ENCODE measurements at places on chromosomes 2 and 18.

DNA sequence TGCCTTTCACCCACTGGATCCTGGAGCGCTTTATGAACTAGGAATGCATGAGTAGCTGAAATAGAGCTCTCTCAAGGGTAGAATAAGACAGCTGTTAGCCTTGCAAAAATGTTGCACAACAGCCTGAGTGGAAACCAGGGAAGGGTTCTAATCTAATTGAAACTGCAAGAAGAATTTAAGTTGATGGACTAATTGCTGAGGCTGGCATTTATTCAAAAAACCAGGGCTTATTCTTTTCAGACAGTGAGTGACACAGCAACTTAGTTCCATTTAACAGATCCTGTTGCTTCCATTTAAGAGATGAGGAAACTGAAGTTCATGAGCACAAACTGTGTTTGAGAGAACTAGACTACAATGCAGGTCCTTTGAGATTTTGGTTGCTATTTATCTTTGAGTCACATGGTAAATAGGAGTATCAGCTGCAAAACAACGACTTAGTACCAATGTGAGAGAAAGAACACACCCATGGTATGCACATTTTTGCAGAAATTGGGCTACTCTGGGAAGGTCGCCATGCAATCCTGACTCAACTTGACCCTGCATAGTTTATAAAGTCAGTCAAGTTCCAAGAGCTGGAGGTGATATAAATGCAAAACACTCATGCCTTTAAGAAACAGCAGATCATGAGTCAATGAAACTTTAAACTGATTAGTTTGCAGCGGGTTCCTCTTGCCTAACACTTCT, 76.4 kb upstream of the PARD3B start:
- no peak for DNase-seq

GRCh38 chr2:240419723-240420122, 15.7 kb upstream of the GPC1 start:
- DNase-seq: no peak

DNA sequence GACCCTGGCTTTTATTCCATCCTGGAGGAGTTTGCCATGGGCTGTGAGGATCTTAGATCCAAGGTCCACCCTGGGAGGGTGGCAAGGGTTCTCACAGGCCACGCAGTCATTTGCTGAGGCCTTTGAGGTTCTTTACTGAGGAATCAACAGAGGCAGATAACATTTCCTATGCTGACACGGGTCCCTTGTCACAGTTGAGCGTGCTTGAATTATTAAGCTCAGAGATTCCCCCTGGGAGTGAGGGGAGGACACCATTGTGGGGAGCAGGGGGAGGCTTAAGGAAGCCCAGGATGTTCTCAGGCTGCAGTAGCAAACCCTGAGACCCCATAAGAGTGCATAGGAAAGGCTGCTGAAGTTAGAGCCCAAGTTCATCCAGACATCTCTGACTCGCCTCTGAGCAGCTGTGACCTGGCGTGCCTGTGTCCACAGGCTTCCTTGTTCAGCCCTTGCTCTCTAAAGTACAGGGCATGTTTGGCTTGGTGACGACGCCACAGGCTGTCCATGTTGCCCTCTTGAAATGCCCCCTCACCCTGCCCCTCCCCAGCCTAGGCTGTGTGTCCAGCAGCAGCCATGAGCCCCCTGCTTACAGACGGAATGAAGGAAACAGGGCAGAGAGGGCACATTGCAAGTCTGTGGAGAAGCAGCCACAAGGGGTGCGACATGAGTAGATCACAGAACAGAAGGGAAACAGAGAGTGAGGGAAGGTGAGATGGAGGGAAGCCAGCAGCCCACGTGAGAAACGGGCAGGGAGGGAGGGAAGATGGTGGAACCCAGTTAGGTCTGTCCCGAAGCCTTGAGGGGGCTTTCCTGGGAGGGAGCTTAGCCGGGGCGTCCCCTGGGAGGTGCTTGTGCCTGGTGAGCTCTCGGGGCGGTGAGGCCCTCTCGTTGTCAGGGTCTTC, 34.0 kb downstream of the NAPG start:
- DNase-seq: peak; percentile 46

DNA sequence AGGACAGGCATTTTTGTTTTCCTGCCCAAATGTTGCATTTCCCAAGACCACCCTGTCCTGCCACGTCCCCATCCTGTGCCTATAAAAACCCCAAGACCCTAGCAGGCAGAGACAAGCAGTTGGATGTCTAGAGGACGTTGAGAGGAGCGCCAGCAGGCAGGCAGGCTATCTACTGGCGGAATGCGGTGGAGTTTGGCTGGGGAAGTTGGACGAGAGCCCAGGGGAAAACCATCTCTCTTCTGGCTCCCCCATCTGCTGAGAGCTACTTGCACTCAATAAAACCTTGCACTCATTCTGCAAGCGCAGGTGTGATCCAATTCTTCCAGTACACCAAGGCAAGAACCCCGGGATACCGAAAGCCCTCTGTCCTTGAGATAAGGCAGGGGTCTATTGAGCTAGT, 72.5 kb downstream of the ARL6IP6 start:
- no peak for DNase-seq

GRCh38 chr2:217326238-217327022, 466.6 kb upstream of the TNP1 start:
- peak; percentile 90 for DNase-seq

DNA sequence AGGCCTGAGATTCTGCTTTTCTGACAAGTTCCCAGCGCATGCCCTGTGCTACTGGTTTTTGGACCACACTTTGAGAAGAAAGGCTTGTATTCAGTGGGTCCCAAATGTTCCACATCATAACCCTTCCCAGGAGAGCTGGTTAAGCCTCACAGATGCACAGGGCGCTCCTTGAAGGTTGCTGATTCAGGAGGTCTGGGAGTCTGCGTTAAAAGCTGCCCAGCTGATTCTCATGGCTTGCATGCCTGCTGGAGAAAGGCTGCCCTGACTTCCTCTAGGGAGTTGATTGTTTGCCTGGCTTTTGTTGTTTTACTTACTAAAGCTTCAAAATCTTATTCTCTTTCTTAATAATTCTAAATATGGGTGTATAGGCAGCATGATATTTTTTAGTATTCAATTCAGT, 20.7 kb downstream of the CRYGD start:
- no peak for DNase-seq

GRCh38 chr2:150811259-150811855, 323.9 kb upstream of the RND3 start:
- DNase-seq: no peak

- DNase-seq: peak; percentile 62
Measured at GRCh38 chr2:121080013-121080772, 204.8 kb downstream of the TFCP2L1 start.

DNA sequence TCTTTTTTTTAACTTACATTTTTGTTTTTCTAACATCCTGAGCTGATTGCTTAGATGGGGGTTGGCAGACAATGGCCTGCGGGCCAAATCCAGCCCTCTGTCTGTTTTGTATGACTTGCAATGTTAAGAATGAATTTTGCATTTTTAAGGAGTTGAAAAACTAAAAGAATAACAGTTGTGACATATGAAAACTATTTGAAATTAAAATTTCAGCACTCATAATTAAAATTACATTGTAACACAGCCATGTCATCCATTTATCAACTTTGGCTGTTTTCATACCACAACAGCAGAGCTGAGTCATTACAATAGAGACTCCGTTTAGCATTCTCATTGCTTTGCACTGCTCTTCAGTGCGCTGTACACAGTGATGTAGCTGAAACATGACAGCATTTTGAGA, 94.1 kb upstream of the MC4R start:
- no peak for DNase-seq

GRCh38 chr2:229993236-229993635, 70.9 kb downstream of the FBXO36 start:
- no peak for DNase-seq

- DNase-seq: no peak
Measured at GRCh38 chr2:28624793-28625701, 126.6 kb upstream of the PPP1CB start.

- DNase-seq: no peak
Measured at GRCh38 chr2:39541011-39541930, 104.2 kb upstream of the MAP4K3 start.

DNA sequence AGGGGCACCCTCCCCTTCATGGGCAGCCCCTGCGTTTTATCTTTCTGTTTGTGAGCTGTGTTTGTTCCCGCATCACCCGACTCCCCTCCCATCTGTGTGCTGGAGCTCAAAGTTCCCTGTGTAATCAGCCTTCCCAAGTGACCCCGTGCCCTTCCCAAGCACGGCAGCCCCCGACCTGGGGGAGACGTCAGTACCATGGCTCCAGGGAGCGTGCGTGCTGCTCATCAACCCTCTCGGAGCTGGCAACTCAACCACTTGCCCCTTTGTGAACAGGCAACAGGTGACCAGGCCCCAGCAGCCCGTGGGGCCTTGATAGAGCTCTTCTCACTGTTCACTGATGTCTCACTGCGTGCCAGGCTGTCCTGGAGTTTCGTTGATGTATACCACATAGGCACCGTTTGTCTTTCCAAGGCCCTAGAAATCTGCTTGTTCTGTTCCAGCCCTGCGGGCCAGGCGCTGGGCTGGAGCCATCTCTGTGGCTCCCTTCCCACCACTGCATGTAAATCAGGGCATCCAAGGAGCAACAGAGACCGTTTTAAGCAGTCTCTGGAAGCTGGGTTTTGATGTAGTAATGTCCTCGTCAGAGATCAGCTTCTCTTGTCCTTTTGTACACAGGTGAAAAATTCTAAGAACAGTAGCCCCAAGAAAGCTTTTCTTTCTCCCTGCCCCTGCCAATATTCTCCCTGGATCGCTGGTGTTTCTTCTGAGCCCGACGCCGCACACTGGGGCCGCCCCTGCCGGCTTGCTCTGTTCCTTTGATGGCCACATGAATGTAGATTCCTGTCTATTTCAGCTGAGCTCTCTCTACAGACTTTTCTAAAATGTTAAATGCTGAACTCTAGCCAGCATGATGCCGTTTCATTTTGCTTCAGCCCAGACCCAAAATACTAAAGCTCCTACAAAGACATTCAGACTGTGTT, 107.0 kb upstream of the PTPRM start:
- no peak for DNase-seq

DNA sequence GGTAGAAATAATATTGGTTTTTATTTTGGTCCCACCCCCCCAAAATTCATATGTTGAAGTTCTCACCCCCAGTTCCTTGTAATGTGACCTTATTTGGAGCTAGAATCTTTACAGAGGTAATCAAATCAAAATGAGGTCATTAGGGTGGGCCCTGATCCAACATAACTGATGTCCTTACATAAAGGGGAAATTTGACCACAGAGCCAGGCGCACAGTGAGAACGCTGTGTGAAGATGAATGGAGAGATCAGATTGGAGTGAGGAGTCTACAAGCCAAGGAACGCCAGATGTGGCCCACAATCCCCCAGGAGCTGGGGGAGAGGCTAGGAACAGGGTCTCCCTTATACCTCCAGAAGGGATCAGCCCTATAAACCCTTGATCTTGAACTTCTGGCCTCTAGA, 31.6 kb upstream of the TRIB2 start:
- no peak for DNase-seq

- DNase-seq: no peak
Measured at GRCh38 chr2:237574467-237574866, 8.1 kb downstream of the PRLH start.

GRCh38 chr2:69583321-69583833, 60.2 kb downstream of the AAK1 start:
- DNase-seq: no peak

GRCh38 chr18:3152294-3152693, 67.5 kb downstream of the MYOM1 start:
- no peak for DNase-seq

GRCh38 chr2:120433816-120434290, 87.9 kb downstream of the INHBB start:
- DNase-seq: no peak

DNA sequence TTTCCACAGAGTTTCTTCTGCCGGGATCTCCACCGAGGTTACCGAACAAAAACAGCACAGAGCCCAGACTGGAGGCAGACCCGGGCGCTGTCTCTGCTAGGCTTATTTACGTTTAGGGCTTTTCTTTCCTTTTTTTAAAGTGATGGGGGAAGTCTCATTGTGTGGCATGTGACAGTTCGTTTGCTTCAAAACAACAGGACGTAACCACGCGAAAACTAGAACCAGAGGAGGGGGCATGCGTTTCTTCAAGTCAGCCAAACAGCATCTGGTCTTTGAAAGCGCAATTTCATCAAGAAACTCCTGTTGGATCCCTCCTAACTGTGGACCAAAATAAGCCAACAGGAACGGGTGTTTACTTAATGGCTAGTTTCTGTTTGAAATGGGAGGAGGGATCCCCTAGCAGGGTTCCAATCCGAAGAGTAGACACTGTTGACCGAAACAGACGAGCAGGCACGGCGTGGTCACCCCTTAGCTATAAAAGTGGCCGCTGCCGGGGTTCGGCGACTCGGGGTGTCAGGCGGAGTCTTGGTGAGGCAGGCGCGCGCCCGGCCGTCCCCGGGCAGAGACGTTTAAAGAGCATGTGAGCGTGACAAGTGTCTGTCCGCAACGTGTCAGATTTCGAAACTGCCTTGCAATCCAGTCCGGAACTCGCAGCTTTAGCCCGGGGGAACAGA, 997 bp upstream of the TGIF1 start:
- peak; percentile 97 for DNase-seq

- DNase-seq: no peak
Measured at GRCh38 chr18:22086973-22087372, 82.4 kb upstream of the GATA6 start.

DNA sequence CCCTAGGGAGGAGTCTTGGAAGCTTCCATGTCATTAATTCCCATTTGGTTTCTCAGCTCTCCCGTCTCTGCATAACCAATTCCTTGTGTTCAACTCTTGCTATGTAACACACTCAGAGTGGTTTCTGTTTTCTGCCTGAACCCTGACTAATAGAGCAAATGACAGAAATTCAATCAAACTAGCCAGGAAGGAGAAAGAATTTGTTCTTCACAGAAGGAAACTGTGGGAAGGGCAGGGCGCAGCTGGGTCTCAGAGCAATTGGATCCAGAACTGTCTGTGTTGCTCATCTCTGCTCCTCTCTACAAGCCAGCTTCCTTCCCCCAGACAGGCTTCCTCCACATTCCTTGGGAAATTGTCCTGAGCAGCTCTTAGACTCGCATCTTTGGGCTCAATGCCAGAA, 269.8 kb downstream of the TNS1 start:
- no peak for DNase-seq

DNA sequence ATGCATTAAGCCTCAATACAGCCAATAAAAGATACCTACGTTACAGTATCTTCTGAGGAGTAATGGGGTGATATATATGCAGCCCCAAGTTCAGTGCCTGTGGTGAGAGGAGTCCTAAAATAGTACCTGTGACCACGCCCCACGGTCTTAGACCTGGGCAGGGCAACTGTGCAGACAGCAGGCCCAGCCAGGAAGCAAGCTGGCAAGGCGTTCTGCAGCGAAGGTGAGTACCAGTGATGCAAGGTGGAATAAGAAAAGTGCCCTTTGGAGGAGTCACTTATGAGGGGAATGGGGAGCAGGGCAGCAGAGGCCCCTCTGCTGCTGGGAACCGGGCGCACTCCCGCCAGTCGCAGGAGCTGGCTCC, 12.7 kb upstream of the MAP3K2 start:
- no peak for DNase-seq

Data from NCI-H69 (cell line).